Upper lobe of right lung (tissue), 1 donor: ENCODE measurements at places on chromosomes 16 and 17.
A peak's percentile ranks its signal among the peaks of the same experiment; 100 is the strongest.

GRCh38 chr17:57853695-57854094 is 3.9 kb upstream of the MRPS23 start:
- H3K27ac ChIP-seq: no peak overlapping the region
- DNase-seq: peak; percentile 73
- H3K4me3 ChIP-seq: no peak overlapping the region
- H3K4me1 ChIP-seq: peaks cover 39% of the 10 kb centered on the region

GRCh38 chr16:57391300-57391699 is 13.3 kb upstream of the CCL17 start:
- H3K36me3 ChIP-seq: no peaks in the 10 kb centered on the region
- no peak overlapping the region for H3K27ac ChIP-seq
- no peak overlapping the region for H3K4me3 ChIP-seq
- no peak for DNase-seq
- H3K4me1 ChIP-seq: peaks cover 18% of the 10 kb centered on the region

GRCh38 chr16:89058812-89059211 is 34.8 kb upstream of the ACSF3 start:
- H3K36me3 ChIP-seq: no peaks in the 10 kb centered on the region
- peaks cover 24% of the 10 kb centered on the region for H3K27me3 ChIP-seq
- H3K27ac ChIP-seq: no peak overlapping the region
- no peaks in the 10 kb centered on the region for H3K4me1 ChIP-seq
- no peak for DNase-seq
- no peak overlapping the region for H3K4me3 ChIP-seq

DNA sequence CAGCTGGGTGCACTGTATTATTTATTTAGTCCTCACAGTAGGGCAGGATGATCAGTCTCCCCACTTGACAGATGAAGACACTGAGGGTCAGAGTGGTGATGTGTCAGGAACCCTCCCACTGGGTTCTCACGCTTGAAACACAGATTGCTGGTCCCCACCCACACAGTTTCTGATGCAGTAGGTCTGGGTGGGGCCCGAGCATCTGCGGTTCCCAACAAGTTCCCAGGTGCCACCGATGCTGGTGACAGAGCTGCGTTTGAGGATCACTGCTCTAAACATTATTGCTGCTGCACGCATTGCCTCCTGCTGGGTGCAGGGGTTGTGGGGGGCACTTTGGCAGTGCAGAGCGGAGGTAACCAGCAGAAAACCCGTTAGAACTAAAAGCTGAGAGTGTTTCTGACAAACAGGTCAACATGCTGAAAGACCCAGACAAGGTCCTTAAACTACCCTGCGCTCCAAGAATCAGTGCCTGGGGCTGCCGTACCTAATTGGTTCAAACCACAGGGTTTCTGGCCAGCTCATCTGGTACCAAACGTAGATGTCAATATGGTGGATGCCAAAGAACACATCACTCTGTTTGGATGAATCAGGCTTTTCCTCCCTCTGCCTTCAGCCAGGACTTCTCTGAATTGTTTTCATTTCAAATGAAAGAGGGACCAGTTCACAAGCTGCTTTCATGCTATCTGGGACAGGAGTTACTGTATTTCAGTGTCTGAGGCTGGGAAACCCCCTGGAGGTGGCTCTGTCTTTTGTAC is 76.0 kb downstream of the ABCC1 start:
- H3K36me3 ChIP-seq: peaks cover 8% of the 10 kb centered on the region
- DNase-seq: no peak
- no peaks in the 10 kb centered on the region for H3K27me3 ChIP-seq
